Stimulated activated CD4-positive, alpha-beta T cell treated with anti-CD3 and anti-CD28 coated beads, Interleukin-1b, Interleukin-23, amount 100 ng/mL, for 1 hour (primary cell): ENCODE measurements at places on chromosomes 4 and X.

- DNase-seq = no peak
These were observed 123.4 kb upstream of the PACRGL start for GRCh38 chr4:20576861-20577260.

DNA sequence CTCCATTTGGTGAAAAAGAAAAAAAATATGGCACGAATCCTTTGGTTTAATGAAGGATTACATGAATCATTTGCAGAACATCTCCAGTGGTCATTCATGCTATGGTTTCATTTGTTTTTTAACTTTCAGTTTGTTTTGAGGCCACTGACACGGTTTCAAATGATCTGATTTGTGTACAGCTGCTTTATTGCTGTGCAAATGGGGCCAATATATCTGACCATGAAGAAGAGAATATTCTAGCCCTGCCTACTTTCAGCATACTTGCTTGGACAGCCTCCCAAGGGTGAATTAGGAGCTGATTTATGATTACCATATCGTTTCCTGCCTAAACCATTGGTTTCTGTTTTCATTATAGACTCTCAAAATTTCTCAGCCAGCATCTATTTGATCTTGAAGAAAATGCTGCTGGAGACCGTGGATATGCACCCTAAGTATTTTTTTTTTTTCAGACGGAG is 30.7 kb downstream of the SPARCL1 start:
- DNase-seq = no peak

- no peak for DNase-seq
These were observed 92.2 kb downstream of the GEMIN8 start for GRCh38 chrX:13937370-13938050.

DNA sequence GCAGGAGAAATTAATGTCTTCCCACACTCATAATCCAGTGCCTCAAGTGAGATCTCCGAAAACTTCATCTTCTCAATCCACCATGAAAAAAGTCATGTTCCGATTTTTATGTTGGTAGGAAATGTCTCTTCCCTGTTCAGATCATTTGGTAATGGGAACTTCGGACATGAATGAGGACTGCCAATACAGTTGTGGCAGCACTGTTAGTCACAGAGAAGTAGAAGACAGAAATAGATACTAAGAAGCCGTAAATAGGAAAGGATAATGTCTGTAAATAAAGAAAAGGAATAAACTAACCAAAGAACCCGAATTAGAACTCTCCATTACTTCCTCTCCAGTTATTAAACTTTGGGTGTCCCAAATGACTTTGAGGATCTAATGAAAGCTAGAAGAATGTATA is 69.6 kb downstream of the DDX60L start:
- DNase-seq = no peak
